ENCODE measurements at places on chromosomes 13 and 19.
A peak's percentile ranks its signal among the peaks of the same experiment; 100 is the strongest.

GRCh38 chr13:21078501-21078900 lies 17.1 kb upstream of the LATS2 start:
- DNase-seq = no peak

- no peak for DNase-seq
Observed at GRCh38 chr13:19597523-19597922, 35.9 kb upstream of the MPHOSPH8 start.

GRCh38 chr19:18433015-18433691 lies 4.8 kb downstream of the ISYNA1 start:
- DNase-seq = peak; percentile 62

GRCh38 chr13:112697756-112698655 lies 8.2 kb downstream of the ATP11A start:
- DNase-seq = no peak
